ENCODE measurements at places on chromosomes 3 and 15.
A peak's percentile ranks its signal among the peaks of the same experiment; 100 is the strongest.

- no peak for DNase-seq
Measured at GRCh38 chr3:98921957-98922356, 20.5 kb upstream of the DCBLD2 start.

- no peak for DNase-seq
Measured at GRCh38 chr3:193894121-193894863, 241.7 kb upstream of the HES1 start.

- peak; percentile 74 for DNase-seq
Measured at GRCh38 chr3:51686512-51687215, 15.6 kb downstream of the TEX264 start.

GRCh38 chr15:89399238-89400115 lies 64.9 kb upstream of the POLG start:
- DNase-seq: no peak

DNA sequence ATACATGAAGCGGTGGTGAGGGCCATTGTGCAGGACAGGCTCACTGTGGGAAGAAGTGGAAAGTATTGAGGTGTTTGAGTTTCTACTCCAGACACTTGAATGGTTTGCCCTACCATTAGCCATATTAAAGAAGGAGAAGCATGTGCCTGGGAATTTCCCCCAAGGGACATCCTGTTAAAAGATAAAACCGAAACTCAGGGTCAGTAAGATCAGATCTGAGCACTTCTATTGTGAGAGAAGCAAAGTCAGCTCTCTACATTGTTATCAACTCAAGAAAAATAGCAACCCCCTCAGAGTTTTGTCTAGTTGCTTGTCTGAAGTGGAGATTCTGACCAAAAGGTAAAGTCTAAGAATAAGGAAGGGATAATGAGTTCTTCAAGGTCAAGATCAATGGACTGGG lies 269.8 kb downstream of the CHST2 start:
- no peak for DNase-seq

- DNase-seq: no peak
Measured at GRCh38 chr3:32293903-32294302, 55.4 kb downstream of the CMTM8 start.

DNA sequence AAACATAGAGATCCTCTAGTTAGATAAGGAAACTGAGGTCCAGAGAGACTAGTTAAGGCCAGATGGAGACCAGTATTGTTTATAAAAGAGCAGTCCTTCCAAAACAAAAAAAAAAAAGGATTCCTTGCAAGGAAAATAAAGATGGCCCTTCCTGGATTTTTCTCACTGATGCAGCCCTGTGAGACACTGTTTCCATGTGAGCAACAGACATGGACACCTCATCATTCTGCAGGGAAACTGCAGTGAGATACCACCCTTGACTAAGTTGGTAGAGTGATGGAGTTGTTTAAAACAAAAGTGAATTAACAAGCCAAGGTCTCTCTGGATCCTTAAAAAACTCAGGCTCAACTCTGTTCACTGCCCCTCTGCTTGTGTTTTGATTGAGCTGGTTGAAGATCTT lies 65.6 kb upstream of the MYZAP start:
- DNase-seq: no peak

DNA sequence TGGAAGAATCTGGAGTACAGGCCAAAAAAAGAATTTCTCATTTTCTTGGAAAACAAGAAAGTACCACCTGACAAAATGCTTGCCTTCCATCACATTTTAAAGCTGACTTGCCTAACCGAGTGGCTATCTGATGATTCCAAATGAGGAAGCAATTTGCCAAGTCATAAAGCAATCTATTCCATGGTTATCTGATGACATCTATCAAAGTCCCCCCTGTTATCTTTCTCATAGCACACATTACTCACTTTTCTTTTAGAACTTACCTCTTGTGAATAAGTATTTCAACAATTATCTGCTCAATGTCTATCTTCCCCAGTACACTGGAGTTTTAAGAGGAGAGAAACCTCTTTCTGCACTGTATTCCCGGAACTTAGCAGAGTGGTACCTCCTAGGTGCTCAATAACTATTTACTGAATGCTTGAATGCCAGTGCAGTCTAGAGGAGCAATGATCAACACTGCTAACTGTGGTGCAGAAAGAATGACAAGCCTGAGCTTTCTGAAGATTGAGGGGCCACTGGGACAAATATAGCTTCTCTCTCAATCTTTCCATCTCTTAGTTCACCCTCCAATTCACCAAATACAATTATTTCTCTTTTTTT lies 186.3 kb upstream of the ATP11B start:
- DNase-seq: no peak

DNA sequence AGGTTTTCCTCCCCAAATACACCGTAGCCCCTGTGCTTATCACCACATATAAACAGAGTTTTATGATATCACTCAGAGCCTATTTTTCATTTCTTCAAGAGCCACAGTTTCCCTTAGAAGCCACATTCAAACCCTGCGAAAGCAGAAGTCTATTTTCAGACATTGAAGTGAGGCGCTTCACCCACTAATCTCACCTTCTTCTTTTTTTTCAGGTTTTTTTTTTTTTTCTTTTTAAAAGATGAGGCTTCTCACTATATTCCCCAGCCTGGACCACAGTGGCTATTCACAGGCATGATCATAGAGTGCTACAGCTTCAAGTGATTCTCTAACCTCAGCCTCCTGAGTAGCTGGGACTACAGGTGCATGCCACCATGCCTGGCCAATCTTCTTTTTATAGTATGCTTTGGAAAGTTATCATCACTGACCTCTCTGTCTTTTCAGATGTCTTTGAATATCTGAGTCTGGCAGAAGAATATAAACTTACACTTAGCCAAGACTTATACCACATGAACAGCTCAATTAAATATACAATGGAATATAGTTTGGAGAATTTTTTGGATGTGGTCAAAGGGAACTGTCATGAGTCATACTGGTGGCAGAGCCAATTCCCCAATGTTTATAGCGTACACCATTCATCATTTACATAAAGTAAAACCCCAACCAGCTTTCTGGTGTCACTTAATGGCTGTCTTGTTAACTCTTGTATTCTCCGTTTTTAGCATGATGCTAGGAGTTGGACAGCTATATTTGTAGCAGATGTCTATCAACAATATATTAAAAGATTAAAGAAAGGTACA lies 59.7 kb upstream of the CCDC50 start:
- DNase-seq: no peak

GRCh38 chr3:189404024-189404423 lies 227.2 kb upstream of the TP63 start:
- no peak for DNase-seq

GRCh38 chr15:31470756-31471155 lies 144.1 kb downstream of the KLF13 start:
- DNase-seq: no peak

DNA sequence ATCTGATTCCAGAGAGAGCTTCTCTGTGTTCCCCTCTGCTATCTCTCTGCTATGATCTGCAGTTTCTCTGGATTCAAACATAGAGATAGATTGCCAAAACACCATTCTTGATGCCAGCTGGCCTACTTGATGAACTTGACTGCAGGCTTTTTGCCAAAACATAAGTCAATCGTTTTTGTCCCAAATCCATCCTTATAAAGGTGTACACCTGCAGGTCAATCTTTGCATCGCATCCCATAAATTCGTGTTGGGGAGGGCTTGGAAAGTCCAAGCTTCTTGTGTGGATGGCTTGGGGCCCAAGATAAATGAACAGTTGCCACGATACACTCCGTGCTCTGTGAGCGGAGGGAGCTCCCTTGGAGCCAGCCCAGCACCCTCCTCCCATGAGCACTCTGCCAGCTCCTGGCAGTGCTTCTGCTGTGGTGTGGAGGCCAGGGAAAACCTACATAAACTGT lies 2.7 kb downstream of the CERS3 start:
- DNase-seq: no peak

DNA sequence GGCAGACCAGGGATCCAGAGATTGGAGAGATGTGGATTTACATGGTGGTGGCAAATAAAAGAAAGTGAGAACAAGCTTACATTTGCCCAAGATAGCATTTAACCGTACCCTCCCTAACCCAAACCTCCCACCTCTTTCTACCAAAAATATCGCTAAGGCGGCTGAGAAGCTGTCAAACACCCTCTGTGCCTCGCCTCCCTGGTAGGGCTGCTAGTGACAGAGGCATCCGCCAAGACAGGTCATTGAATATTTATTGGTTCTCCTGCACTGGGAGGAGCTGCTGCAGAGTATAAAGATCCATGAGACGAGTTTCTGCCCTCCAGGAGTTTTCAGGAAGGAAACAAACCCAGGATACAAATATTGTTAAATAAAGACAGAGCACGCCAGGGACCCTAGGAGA lies 107.3 kb upstream of the TMC3 start:
- no peak for DNase-seq

GRCh38 chr15:66681395-66681794 lies 20.6 kb upstream of the SMAD6 start:
- DNase-seq: no peak

GRCh38 chr3:195886181-195887141 lies 21.9 kb downstream of the TNK2 start:
- DNase-seq: no peak

DNA sequence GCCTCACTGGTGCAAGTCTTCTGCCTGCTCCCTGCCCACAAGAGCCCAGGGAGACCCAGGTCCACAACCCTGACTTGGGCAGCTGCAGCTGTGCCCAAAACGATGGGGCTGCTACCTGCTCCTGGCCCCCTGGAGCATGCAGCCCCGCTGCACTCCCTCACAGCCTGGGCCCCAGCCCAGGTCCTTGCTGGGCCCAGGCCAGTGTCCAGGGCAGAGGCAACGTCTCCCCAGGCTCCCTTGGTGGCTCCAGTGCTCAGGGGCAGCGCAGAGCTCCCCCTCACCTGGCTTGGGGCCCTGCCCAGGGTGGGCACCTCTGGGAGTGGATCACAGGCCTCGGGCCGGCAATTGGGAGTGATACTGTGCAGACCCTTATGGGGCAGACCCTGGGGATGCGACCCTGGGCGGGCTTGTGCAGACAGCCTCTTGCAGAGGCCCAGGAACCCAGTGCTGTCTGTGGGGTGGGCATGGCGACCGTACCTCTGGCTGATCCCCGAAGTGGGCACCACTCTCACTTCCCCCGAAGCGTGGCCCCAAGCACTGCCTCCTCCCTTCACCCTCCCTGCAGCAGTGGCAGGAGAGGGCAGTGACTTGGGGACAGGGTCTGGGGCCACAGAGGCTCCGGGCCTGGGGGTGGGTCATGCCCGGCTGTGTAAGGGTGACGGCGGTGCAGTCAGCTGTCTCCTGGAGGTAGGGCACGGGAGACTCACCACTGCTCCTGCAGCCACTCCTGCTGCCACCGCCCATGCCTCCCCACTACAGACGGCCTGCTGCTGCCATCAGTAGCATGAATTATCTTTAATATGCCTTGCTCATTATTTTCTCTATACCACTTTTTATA lies 255.9 kb downstream of the DOCK3 start:
- DNase-seq: no peak

DNA sequence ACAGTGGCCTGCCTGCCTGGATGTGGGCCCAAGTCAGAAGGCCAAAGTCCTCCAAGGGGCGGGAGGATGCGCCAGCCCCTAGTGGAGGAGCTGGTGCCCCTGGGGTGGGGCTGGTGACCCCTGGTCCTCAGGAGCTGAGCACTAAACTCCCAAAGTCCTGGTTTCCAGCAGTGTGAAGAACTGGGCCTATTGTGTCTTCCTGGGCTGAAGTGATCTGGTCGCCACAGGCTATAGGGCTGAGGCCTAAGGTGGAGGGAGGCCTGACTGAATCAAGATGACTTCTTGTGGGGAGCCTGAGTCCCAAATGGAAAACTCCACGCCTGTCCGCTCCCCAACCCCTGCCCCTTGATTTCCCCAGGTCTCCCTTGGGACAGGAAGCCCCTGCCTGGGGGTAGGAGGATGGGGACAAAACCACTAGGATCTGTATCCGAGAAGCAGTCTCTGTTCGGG lies 753 bp upstream of the FES start:
- no peak for DNase-seq

- no peak for DNase-seq
Measured at GRCh38 chr3:145854499-145854898, 306.5 kb downstream of the PLOD2 start.

GRCh38 chr3:94106268-94106667 lies 43.4 kb downstream of the NSUN3 start:
- DNase-seq: no peak

GRCh38 chr15:44570361-44570760 lies 33.4 kb downstream of the EIF3J start:
- no peak for DNase-seq

DNA sequence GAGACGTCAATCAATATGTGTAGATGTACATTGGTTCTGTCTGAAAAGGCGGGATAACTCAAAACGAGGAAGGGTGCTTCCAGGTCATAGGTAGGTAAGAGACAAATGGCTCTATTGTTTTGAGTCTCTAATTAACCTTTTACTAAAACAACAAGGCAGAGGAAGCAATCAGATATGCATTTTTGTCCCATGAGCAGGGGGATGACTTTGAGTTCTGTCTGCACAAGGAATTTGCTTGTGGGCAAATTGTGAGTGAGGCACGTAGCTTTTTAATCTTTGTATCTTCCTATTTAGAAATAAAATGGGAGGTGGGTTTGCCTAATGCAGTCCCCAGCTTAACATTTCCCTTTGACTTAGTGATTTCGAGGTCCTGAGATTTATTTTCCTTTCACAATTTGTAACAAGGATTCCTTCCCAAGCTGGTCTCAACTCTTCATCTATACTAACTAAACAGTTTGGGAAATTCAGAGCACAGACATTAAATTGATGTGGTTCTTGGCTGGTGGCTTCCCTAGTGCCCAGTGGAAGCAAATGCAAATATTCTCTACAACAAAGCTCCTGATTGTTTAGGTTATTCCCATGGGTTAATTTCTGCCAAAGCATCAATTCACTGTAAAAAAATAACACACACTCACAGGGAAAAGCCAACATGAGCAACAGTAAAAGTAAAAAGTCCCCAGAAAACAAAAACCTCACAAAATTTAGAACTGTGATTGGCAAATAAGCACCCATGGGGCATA lies 738.8 kb upstream of the SGO1 start:
- DNase-seq: no peak

GRCh38 chr3:148087601-148088371 lies 609.9 kb upstream of the AGTR1 start:
- DNase-seq: no peak

DNA sequence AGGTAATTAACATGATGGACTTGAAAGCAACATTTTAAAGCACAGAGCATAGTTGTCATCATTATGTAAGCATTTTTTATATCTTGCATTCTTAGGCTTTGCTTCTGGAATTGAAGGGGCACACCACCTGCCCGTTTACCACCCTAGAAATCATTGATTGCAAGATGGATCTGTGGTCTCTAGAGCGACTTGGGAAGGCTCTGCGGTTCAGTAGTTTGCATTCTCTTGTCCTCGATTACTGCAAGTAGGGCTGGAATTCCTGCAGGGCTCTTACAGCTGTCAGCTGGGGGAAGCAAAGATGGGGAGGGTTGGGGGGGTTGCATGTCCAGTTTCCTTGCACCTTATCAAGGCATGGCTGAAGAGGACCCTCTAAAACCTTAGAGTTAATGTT lies 56.7 kb upstream of the RNF7 start:
- DNase-seq: no peak

- DNase-seq: no peak
Measured at GRCh38 chr15:59691194-59691805, 2.2 kb upstream of the BNIP2 start.

GRCh38 chr3:45565342-45565741 lies 29.2 kb upstream of the LIMD1 start:
- DNase-seq: no peak

GRCh38 chr15:64354688-64355344 lies 1.2 kb downstream of the CSNK1G1 start:
- no peak for DNase-seq

GRCh38 chr3:53324105-53324504 lies 23.2 kb downstream of the DCP1A start:
- DNase-seq: no peak

GRCh38 chr15:37481126-37481525 lies 380.8 kb upstream of the MEIS2 start:
- DNase-seq: no peak

- DNase-seq: no peak
Measured at GRCh38 chr3:34011171-34012101, 213.0 kb downstream of the PDCD6IP start.
